Hematopoietic multipotent progenitor cell treated with erythropoietin and hydrocortisone succinate and interleukin-3 and kit ligand, for 17 days (in vitro differentiated cells): ENCODE measurements at places on chromosomes 7 and 10.
A peak's percentile ranks its signal among the peaks of the same experiment; 100 is the strongest.

- no peak for DNase-seq
These were observed at the start of gene LBX1 for GRCh38 chr10:101229266-101230182. LBX1 (minus strand) TSS chr10:101229463; CDS start chr10:101228815, 648 bp downstream.

- DNase-seq: no peak
These were observed 286.4 kb downstream of the WDR11 start for GRCh38 chr10:121137533-121137932.

GRCh38 chr10:121281576-121281975 lies 316.7 kb downstream of the FGFR2 start:
- no peak for DNase-seq

- DNase-seq: no peak
These were observed 7.7 kb downstream of the HDAC9 start for GRCh38 chr7:18503126-18503866.

- DNase-seq: no peak
These were observed 350.2 kb downstream of the GATA3 start for GRCh38 chr10:8404721-8405120.

DNA sequence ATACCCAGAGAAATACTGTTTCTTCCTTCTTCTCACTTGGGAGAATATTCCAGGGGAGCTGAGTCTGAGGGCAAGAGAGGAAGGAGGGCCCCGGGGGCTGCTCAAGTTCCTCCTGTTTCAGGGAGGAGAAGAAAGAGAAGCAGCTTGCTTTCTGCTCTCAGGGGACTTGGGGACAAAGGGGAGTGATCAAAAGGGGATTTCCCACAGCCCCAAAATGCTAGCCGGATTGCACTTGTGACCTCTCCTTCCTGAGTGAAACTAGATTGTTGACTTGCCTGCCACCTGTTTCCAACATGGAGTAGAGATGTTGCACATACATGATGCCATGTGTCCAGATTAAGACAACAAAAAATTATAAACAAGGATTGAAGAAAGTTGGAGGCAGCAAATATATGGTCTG lies 28.7 kb upstream of the PDCD4 start:
- no peak for DNase-seq

GRCh38 chr10:48612236-48612943 lies 7.5 kb upstream of the ARHGAP22 start:
- DNase-seq: no peak

DNA sequence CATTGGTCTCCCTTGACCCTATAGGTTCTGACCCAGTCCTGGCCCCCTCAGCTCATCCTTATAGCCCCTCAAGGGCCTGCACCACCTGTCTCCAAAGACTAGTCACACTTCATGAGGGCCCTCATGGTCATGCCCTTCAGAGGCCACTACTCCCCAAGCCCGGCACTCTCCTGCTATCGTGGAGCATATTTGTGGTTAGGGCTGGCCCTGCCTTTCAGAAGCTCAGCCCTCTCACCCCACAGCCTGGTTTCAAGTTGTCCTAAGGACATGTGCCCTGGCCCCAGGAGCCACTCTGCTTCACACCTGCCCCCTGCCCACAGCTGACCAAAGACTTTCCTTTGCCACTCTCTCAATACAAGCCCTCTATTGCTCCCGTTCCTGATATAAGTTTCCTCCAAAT lies 60.3 kb upstream of the LBX1 start:
- no peak for DNase-seq

- DNase-seq: no peak
These were observed 83.1 kb upstream of the SORCS3 start for GRCh38 chr10:104557966-104558365.

DNA sequence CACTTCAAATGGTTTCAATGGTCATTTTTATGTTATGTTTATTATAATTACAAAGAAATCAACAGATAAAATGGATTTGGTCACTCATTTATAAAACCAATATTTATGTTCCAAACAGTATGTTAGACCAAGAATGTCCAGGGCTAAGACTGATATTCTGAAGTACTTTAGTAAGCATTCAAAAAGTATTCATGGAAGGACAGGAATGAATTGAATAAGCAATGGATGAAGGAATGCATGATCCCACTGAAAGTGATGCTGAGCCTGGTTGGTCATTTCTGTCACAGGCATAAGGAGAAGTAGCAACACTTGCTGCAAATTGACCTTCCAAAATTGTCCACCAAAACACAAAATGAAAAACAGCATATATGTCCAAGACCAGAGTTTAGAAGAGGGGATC lies 189.0 kb upstream of the CELF2 start:
- DNase-seq: no peak

GRCh38 chr7:155339474-155339873 lies 41.8 kb downstream of the INSIG1 start:
- DNase-seq: no peak

DNA sequence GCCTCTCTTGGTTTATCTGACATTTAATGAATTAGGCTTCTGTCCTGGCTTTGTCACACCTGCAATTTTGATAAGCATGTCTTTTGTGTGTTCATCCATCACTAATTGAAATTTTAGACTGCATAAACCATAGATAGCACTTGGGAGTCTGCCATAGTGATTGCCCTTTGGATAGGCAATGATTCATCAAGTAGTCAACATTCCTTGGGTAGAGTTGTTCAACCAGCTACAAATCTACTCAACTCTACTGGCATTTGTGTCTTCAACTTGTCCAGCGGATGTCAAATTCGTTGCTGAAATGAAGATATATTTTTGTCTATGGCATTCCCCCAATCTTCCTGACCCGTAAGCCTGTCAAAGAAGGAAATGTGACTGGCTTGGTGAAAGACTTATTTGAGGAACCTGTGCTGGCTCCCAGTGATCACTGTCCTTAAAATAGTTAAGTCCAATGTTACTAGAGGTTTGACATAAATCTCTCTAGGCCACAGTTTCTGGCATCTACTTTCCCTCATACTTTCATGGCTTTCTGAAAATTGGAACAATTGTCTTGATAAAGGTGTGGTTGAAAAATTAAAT lies 33.7 kb upstream of the CREB5 start:
- no peak for DNase-seq

DNA sequence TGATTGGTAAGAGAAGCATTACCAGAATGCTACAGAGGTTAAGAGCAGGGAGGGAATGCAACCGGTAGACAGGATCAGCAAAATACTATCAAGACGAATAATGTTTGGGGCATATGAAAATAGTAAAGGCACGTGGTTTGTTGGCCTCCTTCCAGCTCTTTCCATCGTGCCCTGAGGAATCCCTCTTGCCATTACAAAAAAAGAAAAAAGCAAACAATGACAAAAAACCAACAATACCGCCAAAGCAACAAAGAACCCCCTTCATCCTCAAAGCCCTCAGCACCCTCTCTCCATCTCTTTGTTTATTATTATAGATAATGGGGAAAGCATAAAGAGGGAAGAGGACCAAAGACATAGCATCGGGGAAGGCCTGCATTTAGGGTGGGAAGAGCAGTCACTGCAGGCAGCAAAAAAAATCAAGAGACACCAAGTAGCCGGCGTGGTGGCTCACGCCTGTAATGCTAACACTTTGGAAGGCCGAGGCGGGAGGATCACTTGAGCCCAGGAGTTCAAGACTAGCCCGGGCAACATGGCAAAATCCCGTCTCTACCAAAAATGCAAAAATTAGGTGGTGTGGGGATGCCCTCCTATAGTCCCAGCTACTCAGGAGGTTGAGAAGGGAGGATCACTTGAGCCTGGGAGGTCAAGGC lies 78.0 kb downstream of the HIP1 start:
- DNase-seq: no peak

- DNase-seq: no peak
These were observed 138.7 kb upstream of the DGKB start for GRCh38 chr7:15041226-15041625.

GRCh38 chr7:19296617-19297016 lies 151.4 kb upstream of the FERD3L start:
- no peak for DNase-seq

DNA sequence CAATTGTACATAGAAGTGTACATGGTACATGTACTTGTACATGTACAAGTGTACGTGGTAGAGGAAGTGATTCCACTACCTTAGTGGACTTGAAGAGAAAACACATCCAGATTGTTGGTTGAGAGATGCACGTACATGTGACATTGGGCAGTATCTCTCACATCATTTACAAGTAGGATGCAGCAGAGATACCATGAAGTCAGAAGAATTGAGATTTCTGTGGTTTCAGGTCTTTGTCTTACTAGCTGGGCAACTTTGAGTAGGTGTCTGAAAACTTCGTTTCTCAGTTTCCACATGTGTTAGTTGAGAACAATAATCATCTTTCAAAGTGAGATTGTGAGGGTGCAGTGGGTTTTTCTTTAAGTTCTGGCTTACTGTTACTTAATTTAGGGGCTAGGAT lies 21.5 kb downstream of the CLDN12 start:
- DNase-seq: no peak

GRCh38 chr10:91043173-91043910 lies 122.5 kb upstream of the ANKRD1 start:
- DNase-seq: peak; percentile 48

DNA sequence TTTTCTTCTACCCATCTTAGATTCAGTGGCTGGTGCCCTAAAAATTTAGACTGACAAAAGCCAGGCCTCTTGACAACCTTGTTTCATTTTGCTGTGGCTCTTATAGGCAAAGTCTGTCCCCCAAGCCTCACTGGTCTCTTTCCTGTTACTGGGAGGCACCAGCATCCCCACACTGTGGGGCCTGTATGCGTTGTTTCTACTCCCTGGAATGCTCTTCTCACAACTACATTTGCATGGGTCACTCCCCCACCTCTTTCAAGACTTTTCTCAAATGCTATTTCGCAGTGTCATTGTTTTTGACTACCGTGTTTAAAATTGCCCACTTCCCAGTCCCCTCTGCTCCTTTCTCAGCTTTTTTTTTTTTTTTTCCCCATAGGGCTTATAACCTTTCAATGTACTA lies 108.7 kb upstream of the DGKB start:
- DNase-seq: no peak

- no peak for DNase-seq
These were observed 15.8 kb downstream of the ANKRD22 start for GRCh38 chr10:88835910-88836221.

DNA sequence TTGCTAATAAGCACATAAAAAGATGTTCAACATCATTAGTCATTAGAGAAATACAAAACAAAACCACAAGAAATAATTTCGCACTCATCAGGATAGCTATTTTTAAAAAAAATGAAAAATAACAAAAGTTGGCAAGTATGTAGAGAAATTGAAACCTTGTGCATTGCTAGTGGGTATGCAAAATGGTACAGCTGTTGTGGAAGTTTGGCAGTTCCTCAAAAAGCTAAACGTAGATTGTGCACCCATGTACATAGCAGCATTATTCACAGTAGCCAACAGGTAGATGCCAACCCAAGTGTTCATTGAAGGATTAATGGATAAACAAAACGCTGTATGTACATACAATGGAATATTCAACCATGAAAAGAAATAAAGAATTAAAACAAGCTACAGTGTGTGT lies 35.3 kb upstream of the STARD3NL start:
- DNase-seq: no peak

GRCh38 chr10:117137911-117138642 lies at the start of gene VAX1:
VAX1 (minus strand) TSS chr10:117138270; CDS start chr10:117138056, 214 bp downstream.
- DNase-seq: no peak

DNA sequence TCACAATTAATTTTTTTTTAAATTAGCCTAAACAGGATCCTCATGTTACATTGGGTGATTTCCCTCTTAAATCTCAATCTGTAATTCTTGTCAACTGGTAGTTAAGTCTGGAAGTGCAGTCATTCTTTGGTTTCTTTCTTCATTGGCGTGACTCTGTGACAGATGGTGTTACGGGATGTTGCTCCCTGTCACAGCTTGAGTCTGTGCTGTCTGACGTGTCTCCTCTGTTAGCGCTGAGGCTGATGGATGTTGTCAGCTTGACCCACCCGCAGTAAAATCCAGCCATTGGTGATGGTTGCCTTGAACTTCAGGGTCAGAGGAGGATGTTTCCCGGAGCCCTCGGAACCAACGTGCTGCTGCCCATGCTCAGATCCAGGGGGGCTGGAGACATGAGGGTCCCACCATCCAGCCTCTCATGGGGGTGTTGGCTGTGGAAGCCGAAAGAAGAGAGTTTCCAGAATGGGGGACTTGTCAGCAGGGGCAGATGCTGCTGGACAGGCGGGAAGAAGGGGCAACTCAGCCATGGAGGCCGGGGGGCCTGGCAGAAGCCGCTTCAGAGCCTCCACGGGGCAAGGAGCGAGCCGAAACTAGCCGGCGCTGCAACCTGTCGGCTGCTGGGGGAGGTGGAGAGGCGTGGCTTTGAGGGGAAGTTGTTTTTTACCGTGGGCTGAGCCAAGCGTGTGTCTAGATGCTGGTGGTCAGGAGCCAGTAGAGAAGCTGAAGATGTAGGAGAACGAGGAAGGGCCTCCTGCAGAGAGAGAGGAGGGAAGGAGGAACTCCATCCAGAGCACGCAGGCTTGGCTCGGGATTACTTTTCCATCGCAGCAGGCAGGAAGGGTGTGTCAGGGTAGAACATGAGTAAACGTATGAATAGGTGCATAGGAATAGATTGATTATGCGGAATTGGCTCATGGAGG lies 3.5 kb downstream of the SUN1 start:
- DNase-seq: no peak

- DNase-seq: no peak
These were observed 93.3 kb downstream of the BMS1 start for GRCh38 chr10:42875798-42876341.

DNA sequence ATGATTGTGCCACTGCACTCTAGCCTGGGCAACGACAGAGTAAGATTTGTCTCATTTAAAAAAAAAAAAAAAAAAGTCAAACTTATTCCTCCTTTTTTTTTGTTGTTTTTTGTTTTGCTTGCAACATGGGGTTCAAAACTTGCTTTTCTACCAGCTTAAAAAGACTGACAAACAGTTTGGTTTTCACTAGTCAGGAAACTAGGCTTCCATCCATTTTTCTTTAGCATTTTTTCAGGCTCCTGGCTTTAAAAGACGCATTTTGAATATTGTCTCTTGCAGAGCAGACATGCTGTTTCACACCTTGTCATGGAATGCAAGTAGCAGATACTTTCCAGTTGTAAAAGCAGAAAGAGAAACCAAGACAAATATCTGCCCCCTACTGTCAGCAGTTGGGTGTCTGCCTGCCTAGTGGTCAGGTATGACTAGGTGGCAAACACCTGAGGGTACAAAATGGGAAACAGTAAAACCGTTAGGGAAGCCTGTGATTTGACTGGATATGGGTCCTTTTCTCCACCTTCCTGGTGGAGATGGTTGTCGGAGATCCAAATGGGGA lies 139.9 kb downstream of the CCDC71L start:
- DNase-seq: no peak

DNA sequence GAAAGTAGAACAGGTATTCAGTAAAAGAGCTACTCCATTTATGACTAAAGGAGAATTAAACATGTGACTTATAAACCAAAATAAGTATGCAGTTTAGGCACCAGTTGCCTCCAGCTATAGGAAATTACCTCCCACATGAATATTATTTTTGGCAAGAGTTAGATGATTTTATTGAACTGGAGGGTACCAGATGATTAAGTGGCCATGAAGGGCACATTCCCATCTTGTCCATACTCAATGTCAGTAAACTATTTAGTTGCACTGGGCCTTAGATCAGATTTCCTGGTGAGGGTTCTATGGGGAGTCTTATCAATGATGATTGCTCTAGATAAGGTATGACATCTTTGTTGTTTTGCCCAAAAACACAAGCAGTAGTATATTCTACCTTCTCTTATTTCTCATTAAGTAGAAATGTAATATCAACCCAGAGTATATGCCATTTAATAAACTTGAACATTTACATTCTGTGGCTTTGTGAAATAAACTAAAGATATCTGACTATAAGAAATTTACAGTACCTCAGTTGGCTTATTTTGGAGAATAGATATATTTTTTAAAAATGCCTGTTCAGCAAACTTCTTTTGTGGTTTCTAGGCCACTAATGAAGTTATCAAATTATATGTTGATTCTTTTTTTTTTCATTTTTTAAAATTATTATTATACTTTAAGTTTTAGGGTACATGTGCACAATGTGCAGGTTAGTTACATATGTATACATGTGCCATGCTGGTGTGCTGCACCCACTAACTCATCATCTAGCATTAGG lies 145.3 kb downstream of the SEMA3A start:
- DNase-seq: no peak
